RKO (cell line): ENCODE measurements at places on chromosomes 5 and 9.

DNA sequence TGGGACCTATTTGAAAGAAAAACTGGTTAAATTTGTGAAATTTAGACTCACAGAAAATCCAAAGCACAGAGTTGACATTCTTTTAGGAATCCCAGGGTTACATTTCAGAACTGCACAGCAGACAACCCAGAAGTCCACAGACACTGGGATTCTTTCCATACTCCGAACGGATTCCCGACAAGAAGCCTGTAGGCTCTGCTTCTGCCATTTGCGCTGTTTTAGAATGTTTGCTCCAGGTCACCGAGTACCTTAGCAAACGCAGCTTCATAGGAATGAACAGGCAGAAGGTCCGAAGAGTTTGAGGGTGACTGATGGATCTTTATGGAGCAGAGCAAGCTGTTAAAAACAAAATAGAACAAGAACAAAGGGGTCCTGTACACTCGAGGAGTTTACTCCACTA, 84.5 kb upstream of the NFIB start:
- DNase-seq = no peak

DNA sequence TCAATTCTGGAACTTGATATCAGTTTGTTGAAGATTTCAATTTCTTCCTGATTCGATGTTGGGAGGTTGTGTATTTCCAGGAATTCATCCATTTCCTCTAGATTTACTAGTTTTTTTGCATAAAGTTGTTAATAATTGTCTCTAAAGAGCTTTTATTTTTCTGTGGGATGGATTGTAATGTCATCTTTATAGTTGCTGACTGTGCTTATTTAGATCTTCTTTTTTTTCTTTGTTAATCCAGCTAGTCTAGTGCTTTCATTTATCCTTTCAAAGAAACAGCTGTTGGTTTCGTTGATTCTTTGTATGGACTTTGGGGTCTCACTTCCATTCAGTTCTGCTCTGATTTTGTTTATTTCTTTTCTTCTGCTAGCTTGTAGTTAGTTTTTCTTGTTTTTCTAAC, 302.0 kb upstream of the DMAC1 start:
- DNase-seq = no peak

GRCh38 chr9:124558777-124559470, 51.7 kb upstream of the NR5A1 start:
- DNase-seq = no peak

DNA sequence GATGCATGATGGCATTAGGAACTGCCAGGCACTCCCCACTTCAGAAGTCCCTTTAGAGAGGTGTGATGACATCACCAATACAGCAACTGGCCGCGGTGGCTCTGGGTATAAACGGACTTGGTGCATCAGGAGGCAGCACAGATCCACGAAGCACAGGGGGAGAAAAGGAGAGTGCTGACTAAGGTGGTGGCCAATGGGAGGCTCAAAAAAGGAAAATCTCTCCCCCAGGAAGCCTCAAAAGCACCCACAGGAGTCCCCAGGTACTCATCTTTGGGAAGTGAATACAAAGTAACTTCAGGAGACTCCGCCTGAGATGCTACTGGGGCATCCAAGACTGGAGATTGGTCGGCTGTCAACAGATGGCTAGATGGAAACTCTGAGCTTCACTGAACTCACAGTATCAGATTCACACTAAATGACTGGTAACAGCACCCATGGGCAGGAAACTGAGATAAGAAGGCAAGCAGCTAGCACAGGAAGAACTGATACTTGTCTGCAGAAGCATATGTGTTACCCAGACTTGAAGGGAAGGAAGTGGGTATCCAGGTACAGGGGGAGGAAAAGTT, 7.6 kb downstream of the TTC39B start:
- no peak for DNase-seq

GRCh38 chr5:136781464-136781863, 416.1 kb upstream of the TRPC7 start:
- DNase-seq = no peak

GRCh38 chr9:105053209-105053652, 125.3 kb upstream of the ABCA1 start:
- peak; percentile 82 for DNase-seq

GRCh38 chr9:134469041-134469875, 143.0 kb downstream of the RXRA start:
- no peak for DNase-seq

DNA sequence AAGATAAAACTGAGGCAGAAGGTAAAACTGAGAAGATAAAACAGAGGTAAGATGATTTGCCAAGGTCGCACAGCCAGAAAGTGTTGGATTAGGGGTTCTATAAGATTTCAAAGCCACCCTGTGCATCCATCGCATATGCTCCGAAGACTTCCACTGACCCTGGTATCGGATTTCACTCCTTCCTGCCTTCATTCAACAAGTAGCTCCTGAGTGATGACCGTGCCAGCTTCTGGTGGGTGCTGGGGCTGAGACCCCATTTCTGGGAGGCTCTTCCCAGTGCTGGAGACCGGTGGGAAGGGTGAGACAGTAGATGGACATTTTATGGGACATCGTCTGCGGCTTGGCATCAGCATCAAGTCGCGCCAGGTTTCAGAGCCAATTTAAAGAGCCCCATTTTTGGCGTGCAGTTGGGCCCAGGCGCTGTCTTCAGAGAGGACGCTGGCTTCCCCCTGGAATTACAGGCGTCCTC, 53.7 kb upstream of the DAB2IP start:
- no peak for DNase-seq

GRCh38 chr9:13988944-13989343, 325.0 kb downstream of the NFIB start:
- DNase-seq = no peak

DNA sequence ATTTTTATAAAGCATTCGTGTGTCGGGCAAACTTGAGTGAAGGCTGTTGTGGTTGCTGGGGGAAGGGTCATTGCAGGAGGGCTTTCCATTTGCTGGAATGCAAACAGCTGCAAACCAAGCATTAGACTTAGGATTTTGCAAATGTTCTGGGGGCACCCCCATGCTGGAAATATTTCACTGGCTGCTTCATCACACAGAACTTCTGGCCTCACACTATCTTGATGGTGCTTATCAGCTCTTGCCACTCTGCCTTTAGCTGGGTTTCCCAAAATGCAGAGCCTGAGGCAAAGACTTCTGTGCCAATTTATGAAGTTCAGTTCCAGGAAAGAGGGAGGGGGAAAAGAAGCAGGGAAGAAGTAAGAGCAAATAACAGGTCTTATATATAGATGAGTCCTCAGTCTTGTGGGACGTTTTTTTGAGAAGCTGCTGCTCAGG, 8.6 kb upstream of the COL15A1 start:
- DNase-seq = no peak

DNA sequence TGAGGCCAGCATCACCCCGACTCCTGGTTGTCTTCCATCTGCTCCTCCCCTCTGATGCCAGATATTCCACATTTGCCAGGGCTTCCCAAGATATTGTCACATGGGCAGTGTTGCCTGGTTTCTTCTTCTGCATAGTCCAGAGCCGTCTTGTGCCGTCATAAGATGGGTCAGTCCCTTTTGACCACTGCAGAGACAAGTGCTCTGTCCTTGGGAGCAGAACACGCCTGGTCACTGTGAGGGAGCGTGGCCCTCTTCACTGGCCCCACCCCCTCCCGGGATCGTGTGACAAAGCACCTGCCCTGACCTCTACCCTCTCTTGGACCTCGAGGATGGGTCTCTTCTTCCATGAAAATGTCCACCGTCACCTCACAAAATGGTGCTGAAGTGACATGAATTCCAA, 41.6 kb downstream of the UBE2QL1 start:
- no peak for DNase-seq
